ENCODE measurements at places on chromosomes 7 and 10. TPM values are rescaled to one million over a fixed set of nuclear protein-coding genes. Genes with fewer than 3 reads are reported as not detected.

The SPDYE9 gene
- not detected for total RNA-seq

The PLAC9 gene
- 89.7 TPM for total RNA-seq

The VWDE gene
- total RNA-seq: not detected

The GPR26 gene
- total RNA-seq: not detected

The TRIL gene
- total RNA-seq: 0.72 TPM

The PLEKHS1 gene
- not detected for total RNA-seq

The PALS2 gene
- total RNA-seq: 8.8 TPM

The GPER1 gene
- total RNA-seq: 5.0 TPM
